Left lobe of liver (tissue), 2 donors: ENCODE measurements at places on chromosomes 6 and 20. TPM values are rescaled to one million over a fixed set of nuclear protein-coding genes. Genes with fewer than 3 reads are reported as not detected.

The MYL9 gene
- 22.8 TPM for total RNA-seq

The GMPR gene
- total RNA-seq = 4.3 TPM

The COL9A1 gene
- not detected for total RNA-seq

The CNR1 gene
- 0.23 TPM for total RNA-seq

The NKAPL gene
- 0.45 TPM for total RNA-seq

The HFE gene
- total RNA-seq = 14.1 TPM

The KIF6 gene
- 0.05 TPM for total RNA-seq
